ENCODE measurements at places on chromosomes 1 and 21.

GRCh38 chr1:175555266-175555665 lies 188.1 kb downstream of the TNR start:
- no peaks in the 10 kb centered on the region for H3K36me3 ChIP-seq
- DNase-seq = no peak
- H3K27me3 ChIP-seq = peaks cover 48% of the 10 kb centered on the region

- no peak for DNase-seq
- no peak overlapping the region for H3K27ac ChIP-seq
- peaks cover 6% of the 10 kb centered on the region for H3K36me3 ChIP-seq
- H3K4me1 ChIP-seq = peaks cover 16% of the 10 kb centered on the region
Measured at GRCh38 chr1:212945463-212946160, 4.7 kb upstream of the VASH2 start.

- no peaks in the 10 kb centered on the region for H3K27me3 ChIP-seq
- peaks cover 4% of the 10 kb centered on the region for H3K36me3 ChIP-seq
Measured at GRCh38 chr21:33300701-33301631, 23.8 kb upstream of the IFNAR1 start.

DNA sequence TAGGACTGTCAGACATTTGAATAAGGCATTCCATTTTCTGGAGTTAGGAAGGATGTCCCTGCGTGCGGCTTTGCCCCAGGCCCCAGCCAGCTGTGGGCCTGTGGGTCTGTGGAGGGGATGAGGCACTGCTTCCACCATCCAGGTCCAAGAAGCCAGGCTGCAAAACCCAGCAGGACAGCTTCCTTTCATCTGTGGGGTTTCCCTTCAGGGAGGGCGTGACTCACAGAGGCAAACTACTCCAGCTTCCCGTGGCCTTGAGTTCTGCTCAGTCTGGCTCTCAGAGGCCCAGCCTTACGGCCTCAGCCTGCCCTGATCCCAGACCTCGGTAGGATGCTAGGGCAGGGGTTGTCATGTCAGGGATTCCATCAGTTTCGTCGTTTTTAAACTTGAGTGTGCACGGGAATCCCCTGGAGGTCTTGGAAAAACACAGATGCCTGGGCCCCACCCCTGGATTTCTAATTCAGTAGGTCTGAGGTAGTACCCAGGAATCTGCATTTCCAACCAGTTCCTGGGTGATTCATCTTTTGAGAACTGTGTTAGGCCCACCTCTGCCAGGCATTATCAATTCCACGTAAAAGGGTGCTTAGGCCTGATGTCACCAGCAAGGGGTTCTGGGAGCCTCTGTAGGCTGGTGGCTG lies 32.3 kb upstream of the TENT5C start:
- H3K36me3 ChIP-seq = no peaks in the 10 kb centered on the region
- DNase-seq = no peak
- peaks cover 26% of the 10 kb centered on the region for H3K4me1 ChIP-seq
- H3K27ac ChIP-seq = no peak overlapping the region
- no peak overlapping the region for H3K4me3 ChIP-seq

DNA sequence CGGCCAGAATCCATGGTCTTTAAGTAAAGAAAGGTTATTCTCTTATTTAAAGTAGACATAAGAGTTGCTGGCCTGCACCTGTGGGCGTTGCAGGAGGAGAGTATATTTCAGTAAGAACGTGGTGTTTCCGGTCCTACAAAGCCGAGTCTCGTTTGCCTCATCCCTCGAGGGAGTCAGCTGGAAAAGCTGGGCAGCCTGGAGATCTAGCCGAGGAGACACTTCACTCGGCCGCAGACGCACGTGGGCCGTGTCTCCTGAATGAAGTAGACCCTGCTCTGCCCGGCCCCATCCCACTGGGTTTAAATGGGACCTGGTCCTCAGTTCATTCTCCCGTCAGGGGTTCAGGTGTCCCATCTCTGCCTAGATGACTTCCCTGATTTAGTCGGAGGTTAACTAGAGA lies 14.9 kb downstream of the SLC45A1 start:
- peaks cover 2% of the 10 kb centered on the region for H3K27me3 ChIP-seq
- H3K27ac ChIP-seq = no peak overlapping the region
- H3K4me3 ChIP-seq = no peak overlapping the region
- peaks cover 5% of the 10 kb centered on the region for H3K36me3 ChIP-seq
- DNase-seq = no peak

GRCh38 chr1:40630488-40631223 lies 34.8 kb downstream of the RIMS3 start:
- peaks cover 2% of the 10 kb centered on the region for H3K27me3 ChIP-seq
- H3K27ac ChIP-seq = no peak overlapping the region
- H3K4me3 ChIP-seq = no peak overlapping the region
- H3K4me1 ChIP-seq = no peaks in the 10 kb centered on the region
- no peaks in the 10 kb centered on the region for H3K36me3 ChIP-seq

DNA sequence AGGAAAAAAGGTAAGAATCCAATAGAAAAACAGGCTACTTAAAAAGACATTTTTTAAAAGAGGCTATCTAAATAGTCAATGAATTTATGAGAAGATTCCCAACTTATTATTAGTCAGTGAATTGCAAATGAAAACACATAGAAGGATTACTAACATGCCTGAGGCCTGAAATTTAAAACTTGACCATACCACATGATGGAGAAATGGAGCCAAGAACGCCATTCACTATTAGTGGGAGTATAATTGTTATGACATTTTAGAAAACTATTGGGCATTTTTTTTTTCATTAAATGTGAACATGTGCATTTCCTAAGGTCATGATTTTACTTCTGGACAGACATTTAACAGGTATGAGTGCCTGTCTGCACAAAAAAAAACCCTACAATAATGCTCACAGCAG lies 24.8 kb upstream of the OR2B11 start:
- H3K4me1 ChIP-seq = no peaks in the 10 kb centered on the region
- H3K27me3 ChIP-seq = no peaks in the 10 kb centered on the region
- no peak for DNase-seq
- H3K4me3 ChIP-seq = no peak overlapping the region
- no peak overlapping the region for H3K27ac ChIP-seq
- H3K36me3 ChIP-seq = no peaks in the 10 kb centered on the region

GRCh38 chr21:41764558-41765419 lies 2.1 kb downstream of the RIPK4 start:
- no peak for DNase-seq
- peak overlapping the region; percentile 74 for H3K4me3 ChIP-seq
- no peak overlapping the region for H3K27ac ChIP-seq
- peaks cover 76% of the 10 kb centered on the region for H3K4me1 ChIP-seq
- peaks cover 95% of the 10 kb centered on the region for H3K27me3 ChIP-seq

GRCh38 chr1:39988618-39989343 lies 33.8 kb downstream of the MFSD2A start:
- H3K4me3 ChIP-seq = no peak overlapping the region
- DNase-seq = no peak
- H3K27me3 ChIP-seq = peaks cover 3% of the 10 kb centered on the region
- peaks cover 6% of the 10 kb centered on the region for H3K4me1 ChIP-seq

- no peak overlapping the region for H3K27ac ChIP-seq
- H3K27me3 ChIP-seq = no peaks in the 10 kb centered on the region
- no peak for DNase-seq
- H3K36me3 ChIP-seq = no peaks in the 10 kb centered on the region
Measured at GRCh38 chr1:27656157-27656893, 15.7 kb downstream of the IFI6 start.

- no peaks in the 10 kb centered on the region for H3K4me1 ChIP-seq
- no peaks in the 10 kb centered on the region for H3K36me3 ChIP-seq
Measured at GRCh38 chr1:114669562-114670082, at the start of gene DENND2C. Gene DENND2C, minus strand, starts transcription at chr1:114670049. Its CDS starts 44,065 bp downstream, at chr1:114625984.

- H3K4me1 ChIP-seq = peaks cover 18% of the 10 kb centered on the region
- H3K36me3 ChIP-seq = no peaks in the 10 kb centered on the region
- peak; percentile 21 for DNase-seq
- H3K27me3 ChIP-seq = peaks cover 14% of the 10 kb centered on the region
- no peak overlapping the region for H3K27ac ChIP-seq
- H3K4me3 ChIP-seq = no peak overlapping the region
Measured at GRCh38 chr1:184322253-184322652, 64.6 kb upstream of the C1orf21 start.

- H3K4me3 ChIP-seq = no peak overlapping the region
- no peak for DNase-seq
- H3K27me3 ChIP-seq = peaks cover 2% of the 10 kb centered on the region
- peaks cover 4% of the 10 kb centered on the region for H3K36me3 ChIP-seq
Measured at GRCh38 chr1:7333620-7334019, 437.5 kb upstream of the VAMP3 start.

- H3K27ac ChIP-seq = no peak overlapping the region
- H3K27me3 ChIP-seq = no peaks in the 10 kb centered on the region
- no peak for DNase-seq
- no peaks in the 10 kb centered on the region for H3K4me1 ChIP-seq
Measured at GRCh38 chr1:77652268-77652667, 30.2 kb downstream of the ZZZ3 start.

DNA sequence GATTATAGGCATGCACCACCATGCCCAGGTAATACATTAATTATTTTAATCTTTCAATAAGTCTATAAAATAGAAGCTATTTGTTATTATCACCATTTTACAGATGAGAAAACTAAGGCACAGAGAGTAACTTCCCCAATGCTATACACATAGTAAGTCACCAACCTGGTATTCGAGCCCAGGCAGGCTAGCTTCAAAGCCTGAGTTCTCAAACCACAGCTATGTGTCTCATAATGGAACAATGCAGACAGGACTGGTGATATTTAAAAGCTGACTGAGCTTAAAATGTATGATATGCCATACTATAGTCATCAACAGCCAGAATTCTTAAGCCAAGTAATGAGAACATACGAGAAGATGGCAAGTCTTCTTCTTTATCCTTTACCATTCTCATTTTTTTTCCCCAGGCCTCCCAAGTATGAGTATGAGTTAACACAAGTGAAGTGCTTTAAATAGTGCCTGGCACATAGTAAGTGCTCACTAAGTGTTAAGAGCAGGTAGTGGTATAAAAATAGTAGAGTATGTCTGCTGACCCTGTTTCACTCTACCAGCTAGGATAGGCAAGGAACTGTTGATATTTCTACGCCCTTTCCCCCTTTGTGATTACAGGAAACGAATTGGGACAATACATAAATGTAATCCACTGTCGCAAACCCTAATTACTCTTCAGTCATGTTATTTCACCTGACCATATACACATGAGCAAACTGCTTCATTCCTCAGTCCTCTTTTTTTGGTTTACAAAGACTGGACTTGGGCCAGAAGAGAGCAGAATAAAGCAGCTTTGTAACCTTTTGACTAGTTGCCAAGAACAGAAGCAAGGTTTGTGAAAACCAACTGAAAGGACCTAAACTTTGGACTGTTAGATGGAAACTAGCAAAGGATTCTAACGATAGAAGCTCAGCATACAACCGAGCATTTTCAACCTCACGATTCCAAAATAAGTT lies 9.5 kb downstream of the EYA3 start:
- peaks cover 17% of the 10 kb centered on the region for H3K4me1 ChIP-seq
- no peak overlapping the region for H3K4me3 ChIP-seq
- H3K27ac ChIP-seq = no peak overlapping the region
- no peaks in the 10 kb centered on the region for H3K27me3 ChIP-seq
- peaks cover 20% of the 10 kb centered on the region for H3K36me3 ChIP-seq

- peaks cover 12% of the 10 kb centered on the region for H3K27me3 ChIP-seq
- no peaks in the 10 kb centered on the region for H3K36me3 ChIP-seq
- no peak overlapping the region for H3K4me3 ChIP-seq
Measured at GRCh38 chr1:240111558-240111957, 19.9 kb downstream of the FMN2 start.

GRCh38 chr21:35408401-35408800 lies 359.3 kb upstream of the RUNX1 start:
- H3K27ac ChIP-seq = no peak overlapping the region
- H3K4me3 ChIP-seq = no peak overlapping the region
- H3K27me3 ChIP-seq = peaks cover 11% of the 10 kb centered on the region
- no peaks in the 10 kb centered on the region for H3K36me3 ChIP-seq
- no peaks in the 10 kb centered on the region for H3K4me1 ChIP-seq
- no peak for DNase-seq

- H3K4me3 ChIP-seq = no peak overlapping the region
- H3K27me3 ChIP-seq = peaks cover 3% of the 10 kb centered on the region
- no peak overlapping the region for H3K27ac ChIP-seq
- peaks cover 11% of the 10 kb centered on the region for H3K36me3 ChIP-seq
- H3K4me1 ChIP-seq = no peaks in the 10 kb centered on the region
- DNase-seq = no peak
Measured at GRCh38 chr1:243729956-243730355, 120.1 kb downstream of the AKT3 start.

- no peak for DNase-seq
- peaks cover 40% of the 10 kb centered on the region for H3K36me3 ChIP-seq
- H3K27me3 ChIP-seq = no peaks in the 10 kb centered on the region
- peaks cover 21% of the 10 kb centered on the region for H3K4me1 ChIP-seq
Measured at GRCh38 chr1:12370333-12370975, 140.6 kb downstream of the VPS13D start.

GRCh38 chr1:55117941-55118340 lies 78.6 kb downstream of the PCSK9 start:
- DNase-seq = no peak
- H3K4me1 ChIP-seq = no peaks in the 10 kb centered on the region
- no peaks in the 10 kb centered on the region for H3K27me3 ChIP-seq
- H3K4me3 ChIP-seq = no peak overlapping the region

- H3K27ac ChIP-seq = no peak overlapping the region
- peak overlapping the region; percentile 96 for H3K4me3 ChIP-seq
- peak; percentile 52 for DNase-seq
- peaks cover 13% of the 10 kb centered on the region for H3K4me1 ChIP-seq
- H3K36me3 ChIP-seq = peaks cover 3% of the 10 kb centered on the region
Measured at GRCh38 chr1:211829343-211830054, 1.1 kb downstream of the LPGAT1 start.

DNA sequence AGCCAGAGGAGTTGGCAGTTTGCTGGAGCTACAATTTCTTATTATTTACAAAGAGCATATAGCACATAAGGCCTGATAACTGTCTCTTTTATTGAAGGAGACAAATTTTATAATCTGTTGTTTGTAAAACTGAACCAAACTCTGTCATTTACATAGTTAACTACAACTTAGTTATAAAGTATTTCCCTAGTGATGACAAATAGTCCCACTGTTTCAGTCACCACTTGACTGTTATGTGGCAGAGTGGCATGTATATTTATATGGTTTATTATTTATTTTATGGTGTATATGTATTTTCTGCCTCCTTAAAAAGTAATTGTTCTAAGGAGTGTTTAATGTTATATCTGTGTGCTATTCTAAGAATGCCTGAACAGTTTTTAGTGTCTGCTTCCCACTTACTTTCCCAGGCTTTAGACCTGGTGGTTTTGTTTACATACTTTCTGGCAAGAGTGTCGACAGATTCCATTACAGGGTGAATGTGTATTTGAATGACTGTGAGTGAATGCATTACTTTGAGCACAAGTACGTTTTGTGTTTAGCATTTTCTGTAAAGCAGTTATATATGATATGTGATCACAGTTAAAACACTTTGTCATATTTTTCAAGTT lies 10.0 kb downstream of the TSEN15 start:
- H3K36me3 ChIP-seq = peaks cover 79% of the 10 kb centered on the region
- peak overlapping the region; percentile 32 for H3K27ac ChIP-seq

GRCh38 chr1:11397151-11397901 lies 81.6 kb upstream of the DISP3 start:
- peaks cover 11% of the 10 kb centered on the region for H3K27me3 ChIP-seq
- peak overlapping the region; percentile 15 for H3K27ac ChIP-seq
- H3K4me1 ChIP-seq = peaks cover 43% of the 10 kb centered on the region
- DNase-seq = no peak

DNA sequence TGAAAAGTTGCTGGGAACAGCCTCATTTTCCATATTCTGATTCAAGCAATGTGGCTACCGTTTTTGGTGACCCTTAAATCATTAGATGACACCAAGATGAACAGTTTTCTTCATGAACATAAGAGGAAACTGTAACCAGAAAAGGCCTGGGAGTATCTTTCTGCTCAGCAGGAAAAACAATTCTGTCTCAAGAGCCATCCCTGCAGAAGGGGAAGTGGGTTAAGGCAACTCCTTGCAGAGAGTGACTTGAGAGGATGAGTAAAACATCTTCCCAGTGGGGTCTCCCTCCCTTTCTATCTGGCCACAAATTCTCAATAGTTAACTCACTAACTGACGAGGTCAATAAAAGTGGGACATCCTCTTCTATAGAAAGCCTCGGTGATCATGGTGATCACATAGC lies 187.6 kb upstream of the NRIP1 start:
- no peak overlapping the region for H3K27ac ChIP-seq
- H3K4me3 ChIP-seq = no peak overlapping the region
- no peaks in the 10 kb centered on the region for H3K36me3 ChIP-seq
- no peaks in the 10 kb centered on the region for H3K27me3 ChIP-seq
